SIG-M5 (cell line): ENCODE measurements at places on chromosomes 7 and 10.
A peak's percentile ranks its signal among the peaks of the same experiment; 100 is the strongest.

- no peak for DNase-seq
These were observed 15.8 kb downstream of the C10orf71 start for GRCh38 chr10:49314806-49315205.

GRCh38 chr7:19079066-19079465, 38.4 kb downstream of the TWIST1 start:
- no peak for DNase-seq

- DNase-seq = no peak
These were observed 312 bp downstream of the PDCD11 start for GRCh38 chr10:103396789-103397087.

GRCh38 chr10:43013065-43013464, 63.8 kb upstream of the RET start:
- DNase-seq = peak; percentile 19

GRCh38 chr7:45000093-45001032, at the start of gene CCM2:
CCM2 (plus strand) TSS chr7:45000201; CDS start chr7:45000334, 133 bp downstream.
- DNase-seq = no peak
